ENCODE measurements at places on chromosomes 3 and 15.

DNA sequence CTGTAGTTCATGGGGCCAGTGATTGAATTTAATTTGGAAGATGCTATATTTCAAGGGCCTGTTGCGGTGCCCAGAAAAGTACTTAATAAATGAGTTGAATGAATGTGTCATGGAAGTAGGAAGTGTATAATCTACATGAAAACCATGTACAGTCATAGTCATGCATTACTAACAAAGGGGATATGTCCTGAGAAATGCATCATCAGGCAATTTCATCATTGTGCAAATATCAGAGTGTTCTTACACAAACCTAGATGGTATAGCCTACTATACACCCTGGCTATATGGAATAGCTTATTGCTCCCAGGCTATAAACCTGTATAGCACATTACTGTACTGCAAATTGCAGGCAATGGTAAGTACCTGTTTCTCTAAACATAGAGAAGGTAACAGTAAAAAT lies 10.7 kb upstream of the MYO5C start:
- no peak overlapping the region for H3K27ac ChIP-seq
- H3K4me3 ChIP-seq = no peak overlapping the region
- H3K27me3 ChIP-seq = no peaks in the 10 kb centered on the region
- no peak for DNase-seq
- peaks cover 17% of the 10 kb centered on the region for H3K4me1 ChIP-seq
- peaks cover 3% of the 10 kb centered on the region for H3K36me3 ChIP-seq

DNA sequence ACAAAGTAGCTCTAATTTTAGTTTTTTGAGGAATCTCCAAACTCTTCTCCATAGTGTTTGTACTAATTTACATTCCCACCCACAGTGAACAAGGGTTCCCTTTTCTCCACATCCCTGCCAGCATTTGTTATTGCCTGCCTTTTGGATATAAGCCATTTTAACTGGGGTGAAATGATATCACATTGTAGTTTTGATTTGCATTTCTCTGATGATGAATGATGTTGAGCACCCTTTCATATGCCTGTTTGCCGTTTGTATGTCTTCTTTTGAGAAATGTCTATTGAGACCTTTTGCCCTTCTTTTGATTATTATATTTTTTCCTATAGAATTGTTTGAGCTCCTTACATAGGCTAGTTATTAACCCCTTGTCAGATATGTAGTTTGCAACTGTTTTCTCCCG lies 239.9 kb upstream of the TPM1 start:
- H3K27me3 ChIP-seq = peaks cover 9% of the 10 kb centered on the region
- no peaks in the 10 kb centered on the region for H3K4me1 ChIP-seq
- no peak overlapping the region for H3K27ac ChIP-seq
- H3K4me3 ChIP-seq = no peak overlapping the region

DNA sequence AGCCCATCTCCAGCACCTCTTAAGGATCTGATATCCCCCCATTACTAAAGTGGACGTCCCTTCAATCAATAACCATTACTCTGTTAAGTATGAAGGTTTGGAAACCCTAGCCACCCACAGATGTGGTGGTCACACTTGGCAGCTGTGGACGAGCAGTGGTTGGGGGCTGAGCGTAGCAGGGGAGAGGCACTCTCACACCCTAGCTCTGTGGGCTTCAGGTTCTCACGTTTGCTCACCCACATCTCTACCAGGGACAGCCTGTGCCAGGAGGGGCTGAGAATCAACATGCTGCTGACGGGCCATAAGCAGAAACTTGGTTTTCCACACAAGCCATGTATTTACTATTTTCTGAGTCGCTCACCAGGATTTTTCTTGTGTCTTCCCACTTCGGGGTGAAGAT lies 287.2 kb downstream of the ADAMTS17 start:
- no peaks in the 10 kb centered on the region for H3K36me3 ChIP-seq
- no peaks in the 10 kb centered on the region for H3K4me1 ChIP-seq
- H3K4me3 ChIP-seq = no peak overlapping the region
- H3K27ac ChIP-seq = no peak overlapping the region

DNA sequence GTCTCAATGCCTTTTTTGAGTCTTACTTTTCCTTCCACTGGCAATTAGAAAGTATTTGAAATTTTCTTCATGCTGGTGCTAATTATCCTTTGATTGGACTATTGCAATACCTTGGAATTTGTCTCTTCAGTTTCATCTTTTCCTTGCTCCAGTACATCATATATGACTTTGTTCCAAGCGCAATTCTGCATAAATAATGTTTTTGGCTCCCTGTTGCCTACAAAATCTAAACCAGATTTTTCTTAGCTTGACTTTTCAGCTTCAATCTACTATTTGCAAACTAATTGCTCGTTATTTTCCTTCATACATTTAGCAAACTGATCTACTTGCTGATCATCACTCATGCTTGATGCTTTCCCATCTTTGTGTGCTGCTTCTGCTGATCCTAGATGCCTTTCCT lies 230.8 kb upstream of the GPR149 start:
- no peaks in the 10 kb centered on the region for H3K27me3 ChIP-seq
- H3K4me1 ChIP-seq = no peaks in the 10 kb centered on the region
- H3K36me3 ChIP-seq = no peaks in the 10 kb centered on the region
- DNase-seq = no peak
- no peak overlapping the region for H3K4me3 ChIP-seq
- no peak overlapping the region for H3K27ac ChIP-seq

GRCh38 chr15:81723113-81723651 lies 322.6 kb downstream of the MEX3B start:
- no peaks in the 10 kb centered on the region for H3K4me1 ChIP-seq
- H3K4me3 ChIP-seq = no peak overlapping the region
- H3K27ac ChIP-seq = no peak overlapping the region
- H3K36me3 ChIP-seq = no peaks in the 10 kb centered on the region
- no peaks in the 10 kb centered on the region for H3K27me3 ChIP-seq

DNA sequence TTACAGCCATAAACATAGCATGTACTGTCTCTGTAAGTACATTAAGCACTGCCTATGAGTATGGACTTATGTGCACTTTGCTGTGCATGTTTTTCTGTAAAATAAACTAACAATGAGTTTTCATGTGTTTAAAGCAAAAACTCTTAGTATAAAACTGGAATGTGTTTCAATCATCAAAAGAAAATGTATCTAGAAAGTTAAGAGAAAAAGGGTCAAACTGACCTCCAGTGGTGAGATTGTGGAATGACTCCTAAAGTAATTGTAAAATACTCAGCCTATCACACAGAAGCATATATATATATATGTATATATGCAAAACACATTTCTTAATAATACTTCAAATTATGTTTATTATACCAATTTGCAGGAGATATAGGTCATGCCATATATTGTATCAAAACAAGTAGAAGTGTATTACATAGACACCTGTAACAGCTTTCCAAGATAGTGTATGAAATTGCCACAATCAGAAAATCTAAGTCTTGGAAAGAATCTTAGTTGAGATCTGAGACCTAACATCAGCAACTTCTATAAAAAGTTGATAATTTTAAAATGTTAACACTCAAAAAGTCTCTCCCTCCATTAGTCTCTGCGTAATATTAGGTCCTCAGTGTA lies 199.6 kb downstream of the FMN1 start:
- H3K4me1 ChIP-seq = no peaks in the 10 kb centered on the region
- no peaks in the 10 kb centered on the region for H3K36me3 ChIP-seq
- H3K27ac ChIP-seq = no peak overlapping the region
- H3K4me3 ChIP-seq = no peak overlapping the region
- H3K27me3 ChIP-seq = peaks cover 10% of the 10 kb centered on the region

GRCh38 chr3:73884361-73884760 lies 259.6 kb upstream of the PDZRN3 start:
- no peaks in the 10 kb centered on the region for H3K36me3 ChIP-seq
- no peak overlapping the region for H3K27ac ChIP-seq
- no peak overlapping the region for H3K4me3 ChIP-seq
- no peaks in the 10 kb centered on the region for H3K4me1 ChIP-seq
- DNase-seq = no peak

GRCh38 chr3:122586098-122586497 lies 8.6 kb downstream of the PARP15 start:
- no peak overlapping the region for H3K4me3 ChIP-seq
- H3K27ac ChIP-seq = no peak overlapping the region
- peaks cover 8% of the 10 kb centered on the region for H3K4me1 ChIP-seq
- H3K36me3 ChIP-seq = peaks cover 54% of the 10 kb centered on the region

DNA sequence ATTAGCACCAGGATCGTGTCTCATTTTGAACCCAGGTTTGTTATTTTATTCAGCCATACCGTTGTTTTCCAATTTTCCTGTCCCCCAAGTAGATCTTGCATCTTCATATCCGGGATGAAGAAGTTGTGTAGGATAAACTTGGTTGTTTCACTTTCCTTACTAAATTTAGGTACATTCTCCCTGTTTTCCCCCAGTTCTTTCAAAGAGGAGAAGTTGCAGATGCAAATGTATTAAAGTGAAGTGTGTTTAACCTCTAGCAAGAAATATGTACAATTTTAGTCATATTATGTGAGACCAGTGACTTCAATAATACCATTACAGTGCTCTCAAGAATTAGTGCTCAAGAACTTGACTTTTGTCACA lies 1.3 kb downstream of the ATXN7 start:
- peaks cover 39% of the 10 kb centered on the region for H3K36me3 ChIP-seq
- DNase-seq = no peak
- H3K27me3 ChIP-seq = no peaks in the 10 kb centered on the region
- H3K4me1 ChIP-seq = peaks cover 43% of the 10 kb centered on the region
- peak overlapping the region; percentile 76 for H3K27ac ChIP-seq

DNA sequence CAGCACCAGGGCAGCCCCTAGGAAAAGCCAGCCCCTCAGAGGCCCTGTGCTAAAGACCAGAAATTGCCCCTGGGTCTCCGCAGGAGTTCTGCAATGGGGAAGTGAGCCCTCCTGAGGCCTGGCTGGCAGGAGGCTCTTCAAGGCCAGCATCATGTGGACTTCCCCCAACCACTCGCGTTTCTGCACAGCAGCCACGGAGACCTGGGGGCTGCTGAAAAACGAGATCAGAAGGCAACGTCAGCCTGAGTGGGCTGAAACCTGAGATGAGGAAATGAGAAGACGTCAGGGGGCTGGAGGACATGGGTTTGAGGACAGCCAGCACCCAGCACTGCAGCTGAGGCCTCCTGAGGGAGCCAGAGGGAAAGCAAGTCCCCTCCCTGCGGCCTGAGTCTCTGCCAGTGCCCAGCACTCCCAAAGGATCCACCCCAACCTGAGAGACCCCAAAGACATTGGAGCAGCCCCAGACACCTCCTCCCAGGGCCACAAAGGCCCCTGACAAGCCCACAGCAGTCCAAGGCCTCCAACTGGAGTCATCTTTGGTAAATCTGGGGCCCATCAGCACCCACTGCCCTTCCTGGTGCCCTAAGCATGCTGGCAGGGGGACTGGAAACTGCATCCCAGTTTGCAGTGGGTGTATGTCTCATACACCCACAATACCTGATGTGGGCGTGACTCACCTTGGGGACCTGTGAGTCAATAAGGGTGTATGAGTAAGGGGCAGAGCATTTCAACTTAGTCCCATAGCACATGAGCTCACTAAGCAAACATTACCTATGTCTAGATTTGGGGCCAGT lies 29.2 kb upstream of the CYP11A1 start:
- H3K4me1 ChIP-seq = peaks cover 82% of the 10 kb centered on the region
- H3K4me3 ChIP-seq = peak overlapping the region; percentile 59
- DNase-seq = no peak
- H3K27me3 ChIP-seq = no peaks in the 10 kb centered on the region
- H3K36me3 ChIP-seq = no peaks in the 10 kb centered on the region

DNA sequence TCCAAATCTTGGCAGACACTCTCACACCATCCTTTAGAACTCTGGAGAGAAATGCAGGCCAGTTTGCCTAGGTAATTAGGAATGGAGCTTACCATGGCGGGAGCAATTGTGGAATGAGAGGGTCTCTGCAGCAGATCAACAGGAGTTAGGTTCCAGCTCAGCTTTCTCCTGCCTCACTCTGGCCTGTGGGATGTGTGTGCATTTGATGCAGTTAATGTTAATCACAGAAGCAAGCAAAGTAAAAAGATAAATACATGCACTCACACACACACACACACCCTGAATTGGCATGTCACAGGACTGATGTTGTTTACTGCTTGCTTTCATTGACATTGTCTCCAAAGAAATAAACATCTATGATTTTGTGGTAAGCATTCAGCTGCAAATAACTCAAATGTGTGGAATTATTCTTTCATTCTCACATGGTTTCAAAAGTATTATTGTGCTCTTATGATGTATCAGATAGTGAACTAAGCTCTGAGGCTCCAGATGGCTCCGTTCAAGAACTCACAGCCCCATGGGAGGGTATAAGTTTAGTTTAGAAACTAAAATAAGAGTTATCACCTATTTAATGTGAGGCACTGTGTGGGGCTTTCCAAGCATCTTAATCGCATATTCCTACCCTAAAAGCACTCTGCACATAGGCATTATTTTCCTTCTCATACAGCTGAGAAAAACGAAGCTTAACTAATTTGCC lies 31.3 kb upstream of the BFSP2 start:
- H3K36me3 ChIP-seq = no peaks in the 10 kb centered on the region
- no peak overlapping the region for H3K4me3 ChIP-seq
- no peak overlapping the region for H3K27ac ChIP-seq
- H3K27me3 ChIP-seq = no peaks in the 10 kb centered on the region

GRCh38 chr3:39423436-39423970 lies 17.0 kb downstream of the RPSA start:
- H3K4me3 ChIP-seq = no peak overlapping the region
- H3K27ac ChIP-seq = no peak overlapping the region
- peaks cover 12% of the 10 kb centered on the region for H3K27me3 ChIP-seq
- peaks cover 2% of the 10 kb centered on the region for H3K4me1 ChIP-seq
- no peak for DNase-seq

Measured in activated T-helper 2 cell treated with anti-CD3 and anti-CD28 coated beads, Interferon-gamma antibody, Interleukin-2, Interleukin-4, amounts not matched to agents 10 μg/mL and 5 μg/mL and 100 μg/mL, durations not matched to agents 14 hours and 24 hours and 36 hours (primary cell).